ENCODE measurements at places on chromosomes 7 and 10.

GRCh38 chr7:106260136-106260561, 24.6 kb downstream of the NAMPT start:
- no peak for DNase-seq

DNA sequence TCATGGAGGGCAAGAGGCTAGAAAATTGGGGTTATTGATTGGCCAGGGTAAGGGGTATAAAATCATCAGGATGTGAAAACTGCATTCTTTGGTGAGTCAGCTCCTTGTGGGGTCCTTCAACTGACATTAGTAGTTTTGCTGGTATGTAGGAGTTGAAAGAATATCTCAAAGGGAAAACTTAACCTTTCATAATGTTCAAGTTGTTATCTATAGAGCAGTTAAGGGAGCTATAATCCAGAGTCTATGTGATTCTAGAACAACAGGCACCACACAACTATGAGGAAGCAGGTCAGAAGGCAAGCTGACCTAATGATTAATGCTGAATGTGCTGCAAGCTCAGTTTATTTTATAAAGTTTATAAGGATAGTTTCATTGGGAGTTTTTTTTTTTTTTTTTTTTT, 13.7 kb downstream of the PRPS1L1 start:
- no peak for DNase-seq

DNA sequence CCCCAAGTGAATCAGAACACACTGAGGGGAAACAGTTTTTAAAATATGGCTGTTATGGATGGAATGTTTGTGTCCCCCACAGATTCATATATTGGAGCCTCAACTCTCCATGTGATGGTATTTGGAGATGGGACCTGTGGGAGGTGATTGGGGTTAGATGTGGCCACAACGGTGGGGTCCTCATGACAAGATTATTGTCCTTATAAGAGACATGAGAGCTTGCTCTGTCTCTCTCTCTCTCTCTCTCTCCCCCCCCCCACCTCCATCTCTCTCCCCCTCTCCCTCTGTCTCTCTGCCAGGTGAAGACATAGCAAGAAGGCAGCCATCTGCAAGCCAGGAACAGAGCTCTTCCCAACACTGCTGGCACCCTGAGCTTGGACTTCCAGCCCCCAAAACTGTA, 315.8 kb upstream of the MGMT start:
- DNase-seq, result no peak

- peak; percentile 44 for DNase-seq
These were observed 10.7 kb downstream of the APBB1IP start for GRCh38 chr10:26448706-26449435.

Data from stimulated activated CD8-positive, alpha-beta memory T cell treated with anti-CD3 and anti-CD28 coated beads, Interleukin-2, amount 100 ng/mL, for 1 hour (primary cell).